ENCODE measurements at places on chromosomes 6 and 20.

DNA sequence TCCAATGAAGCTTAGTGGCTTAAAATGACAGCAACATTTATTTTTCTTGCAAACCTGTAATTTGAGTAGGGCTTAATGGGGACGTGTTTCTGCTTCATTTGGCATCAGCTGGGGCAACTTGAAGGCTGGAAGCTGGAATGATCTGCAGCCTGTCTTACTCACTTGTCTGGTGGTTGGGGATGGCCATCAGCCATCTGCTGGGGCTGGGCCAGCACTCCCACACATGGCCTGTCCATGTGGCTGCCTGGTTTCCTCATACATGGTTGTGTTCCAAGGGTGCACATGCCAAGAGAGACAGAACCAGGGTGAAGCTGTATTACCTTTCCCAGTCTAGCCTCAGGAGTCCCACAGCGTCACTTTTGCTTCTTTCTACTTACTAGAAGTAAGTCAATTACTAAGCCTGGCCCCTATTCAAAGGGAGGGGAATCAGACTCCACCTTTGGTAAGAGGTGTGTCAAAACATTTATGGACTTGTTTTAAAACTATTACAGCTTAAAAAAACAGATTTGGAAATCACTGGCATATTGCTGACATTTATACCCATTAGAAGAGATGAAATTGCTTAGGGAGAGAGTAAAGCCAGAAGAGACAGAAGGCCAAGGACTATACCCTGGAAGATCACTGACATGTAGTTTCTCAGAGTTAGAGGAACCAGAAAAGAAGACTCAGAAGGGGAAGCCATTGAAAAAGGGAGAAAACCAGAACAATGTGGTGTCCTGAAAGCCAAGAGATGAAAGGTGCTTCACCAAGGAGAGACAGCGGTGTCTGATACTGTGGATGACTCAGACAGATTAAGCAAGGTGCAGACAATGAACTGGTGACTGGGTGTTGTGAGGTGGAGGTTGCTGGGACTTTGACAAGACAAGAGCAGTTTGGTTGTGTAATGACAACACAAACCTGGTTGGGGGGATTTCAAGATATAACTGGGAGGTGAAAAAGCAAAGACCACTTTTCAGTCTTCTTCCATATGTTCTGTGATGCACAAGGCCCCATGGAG is 345.2 kb downstream of the GJA1 start:
- DNase-seq = no peak

DNA sequence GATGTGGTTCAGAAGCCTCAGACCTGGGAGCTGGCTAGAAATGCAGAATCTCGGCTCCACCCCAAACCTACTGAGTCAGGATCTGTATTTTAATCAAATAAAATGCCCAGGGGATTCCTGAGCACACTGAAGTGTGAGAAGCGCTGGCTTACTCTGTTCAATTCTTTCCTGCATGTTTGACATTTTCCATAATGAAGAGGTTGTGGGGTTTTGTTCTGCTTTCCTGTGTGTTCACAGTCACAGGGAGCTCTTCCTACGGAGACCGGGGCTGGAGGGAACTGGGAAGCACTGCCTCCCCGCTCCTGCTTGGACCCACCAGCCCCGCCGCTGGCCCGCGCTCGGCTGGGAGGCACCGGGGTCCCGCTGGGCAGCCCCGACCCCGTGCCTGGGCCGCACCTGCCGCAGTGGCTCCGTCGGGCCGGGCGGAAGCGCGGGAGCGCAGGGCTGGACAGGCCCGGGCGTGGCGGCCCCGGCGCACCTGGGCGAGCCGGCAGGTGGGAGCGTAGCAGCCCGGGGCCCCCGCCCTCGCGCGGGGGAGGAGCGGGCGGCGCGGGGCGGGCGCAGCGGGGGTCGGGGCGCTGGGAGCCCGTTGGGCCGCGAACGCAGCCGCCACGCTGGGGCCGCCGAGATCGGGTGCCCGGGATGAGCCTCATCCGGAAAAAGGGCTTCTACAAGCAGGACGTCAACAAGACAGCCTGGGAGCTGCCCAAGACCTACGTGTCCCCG is at the start of gene MAPK13:
MAPK13 (plus strand) TSS at position 573 of the 726 bp plus-strand sequence; CDS start at position 643, 70 bp downstream.
- DNase-seq = no peak

GRCh38 chr6:53879608-53880007 is 84.8 kb downstream of the LRRC1 start:
- no peak for DNase-seq

DNA sequence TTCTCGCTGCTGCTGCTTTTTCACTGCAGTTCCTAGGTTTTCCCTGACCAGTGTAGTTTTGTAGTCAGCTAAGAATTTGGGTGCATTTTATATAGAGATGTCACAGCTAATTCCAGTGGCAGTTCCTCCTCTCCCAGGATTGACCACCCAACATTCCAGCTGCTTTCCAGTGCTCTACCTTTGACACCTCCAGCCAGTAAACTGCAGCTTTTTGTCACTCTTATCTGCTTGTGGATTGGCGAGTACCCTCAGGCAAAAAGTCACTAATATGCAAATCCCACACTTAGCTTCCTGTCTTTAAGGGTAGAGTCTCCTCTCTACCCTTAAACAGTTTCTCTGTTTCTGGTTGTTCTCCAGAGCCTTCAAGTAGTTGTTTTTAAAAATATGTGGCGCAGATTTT is 146.9 kb upstream of the KCNG1 start:
- no peak for DNase-seq

GRCh38 chr6:75603106-75603420 is 1.4 kb downstream of the SENP6 start:
- no peak for DNase-seq

GRCh38 chr6:136989571-136990241 is 55.1 kb downstream of the IL20RA start:
- no peak for DNase-seq

GRCh38 chr6:157405986-157406385 is 25.0 kb downstream of the ZDHHC14 start:
- no peak for DNase-seq

DNA sequence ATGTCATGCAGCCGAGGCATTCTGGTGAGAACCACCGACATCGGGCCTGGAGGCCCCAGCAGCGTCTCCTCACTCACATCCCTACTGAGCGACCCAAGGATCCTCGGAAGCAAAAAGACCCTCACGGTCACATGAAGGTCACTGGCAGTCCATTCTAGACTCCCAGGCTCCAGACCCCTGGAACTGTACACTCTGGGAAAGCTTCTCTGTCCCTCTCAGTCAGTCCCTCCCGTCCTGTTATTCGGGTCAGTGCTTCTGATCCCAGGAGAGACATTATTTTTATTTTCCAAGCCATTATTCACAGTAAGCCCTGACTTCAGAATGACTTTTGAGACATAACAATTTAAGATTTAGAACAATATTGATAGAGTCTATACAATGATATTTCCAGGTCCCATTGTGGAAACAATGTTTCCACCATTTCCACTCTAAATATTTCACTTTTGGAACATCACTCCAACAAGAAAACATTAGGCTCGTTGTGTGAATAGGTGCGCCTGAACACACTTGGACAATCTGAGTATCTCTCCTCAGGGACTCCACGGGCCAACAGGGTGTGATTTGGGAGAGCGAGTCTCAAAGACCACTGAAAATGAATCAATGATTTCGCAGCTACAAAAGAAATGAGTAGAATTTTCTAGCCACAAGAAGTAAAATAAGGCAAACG is 199.7 kb downstream of the SOD2 start:
- no peak for DNase-seq

DNA sequence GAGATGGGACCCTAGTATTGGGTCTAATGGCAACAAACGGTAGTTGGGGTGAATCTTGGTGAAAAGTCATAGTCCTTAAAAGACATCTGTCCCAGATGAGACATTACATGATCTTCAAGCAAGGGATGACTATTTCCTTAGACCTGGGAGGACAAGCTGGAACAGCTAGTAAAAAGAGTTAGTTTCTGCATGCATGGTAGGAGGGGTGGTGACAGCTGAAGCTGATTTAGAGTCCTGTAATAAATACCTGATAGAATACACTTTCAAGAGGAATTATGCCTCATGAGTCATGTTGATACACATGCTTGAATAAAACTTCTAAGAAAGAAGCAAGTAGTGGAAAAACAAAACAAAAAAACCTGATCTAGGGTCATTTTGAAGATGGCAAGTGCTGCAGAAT is 247.4 kb downstream of the CD109 start:
- DNase-seq = no peak

GRCh38 chr6:145749632-145750031 is 14.3 kb upstream of the EPM2A start:
- DNase-seq = no peak

- DNase-seq = no peak
Observed at GRCh38 chr20:58004146-58004545, 224.3 kb downstream of the ANKRD60 start.

DNA sequence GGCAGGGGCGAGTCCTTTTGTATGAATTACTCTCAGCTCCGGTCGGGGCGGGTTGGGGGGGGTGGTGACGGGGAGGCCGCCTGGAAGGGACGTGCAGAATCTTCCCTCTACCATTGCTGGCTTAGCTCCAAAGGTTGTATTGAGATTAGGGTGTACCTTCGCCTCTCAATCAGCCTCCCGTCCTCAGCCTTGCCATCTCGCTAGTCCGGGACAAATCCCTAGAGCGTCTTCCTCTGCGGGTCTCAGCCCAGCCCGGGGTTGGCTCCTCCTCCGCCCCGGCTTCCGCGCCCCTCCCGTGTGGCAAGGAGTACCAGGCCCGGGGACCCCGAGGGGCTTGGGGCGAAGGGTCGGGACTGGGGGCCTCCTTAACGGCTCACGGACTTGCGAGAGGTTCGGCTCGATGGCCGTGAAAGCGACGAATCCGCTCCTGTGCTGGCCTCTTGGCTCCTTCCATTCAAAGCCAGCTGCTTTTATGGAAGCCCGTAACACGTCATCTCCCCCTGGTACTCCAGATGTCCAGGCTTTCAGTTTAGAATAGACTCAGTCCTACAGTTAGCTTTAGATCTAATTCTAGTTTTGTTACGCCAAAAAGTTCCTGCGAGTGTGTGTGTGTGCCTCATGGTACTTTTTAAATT is 636 bp upstream of the EEF1A1 start:
- DNase-seq = no peak

DNA sequence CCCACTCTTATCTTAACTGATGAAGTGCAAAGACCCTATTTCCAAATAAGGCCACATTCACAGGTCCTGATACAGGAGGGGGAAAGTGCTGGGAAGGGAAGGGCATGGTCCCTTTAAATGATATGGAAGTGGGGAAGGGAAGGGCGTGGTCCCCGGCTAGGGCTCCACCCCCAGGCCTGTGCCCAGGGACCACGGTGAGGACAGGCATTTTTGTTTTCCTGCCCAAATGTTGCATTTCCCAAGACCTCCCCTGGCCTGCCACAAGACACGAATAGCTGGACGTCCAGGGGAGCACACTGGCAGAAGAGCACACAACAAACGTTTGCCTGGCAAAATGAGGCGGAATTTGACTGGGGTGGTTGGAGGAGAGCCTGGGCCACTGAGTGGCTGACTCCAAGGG is 16.1 kb upstream of the HFE start:
- no peak for DNase-seq
